ENCODE measurements at places on chromosomes 5 and 9.
A peak's percentile ranks its signal among the peaks of the same experiment; 100 is the strongest.

- no peak for DNase-seq
Measured at GRCh38 chr5:74111764-74112163, 485.8 kb downstream of the ARHGEF28 start.

DNA sequence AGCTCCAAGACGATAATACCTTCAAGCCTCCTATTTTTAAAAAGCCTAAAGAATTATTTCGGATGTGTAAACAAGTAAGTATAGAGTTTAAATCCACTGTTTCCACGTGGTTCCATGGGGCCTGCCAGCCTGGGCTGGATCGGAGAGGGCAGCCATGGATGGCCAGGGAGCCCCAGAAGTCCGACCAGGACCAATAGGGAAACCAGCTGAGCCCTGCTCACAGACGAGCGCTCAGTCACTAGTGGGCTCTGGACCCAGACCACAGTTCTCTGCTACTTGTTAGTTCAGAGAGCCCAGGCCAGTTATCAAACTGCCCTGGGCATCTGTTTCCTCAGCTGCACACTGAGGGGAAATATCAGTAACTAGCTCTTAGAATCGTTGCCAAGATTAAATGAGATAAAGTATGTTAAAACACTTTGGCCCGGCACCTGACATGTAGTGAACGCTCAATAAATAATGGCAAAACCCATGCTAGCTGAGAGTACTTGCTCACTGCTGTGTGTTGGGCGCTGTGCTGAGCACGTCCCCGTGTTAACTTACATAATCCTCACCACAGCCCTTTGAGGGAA, 124.8 kb downstream of the RGS3 start:
- DNase-seq = no peak

DNA sequence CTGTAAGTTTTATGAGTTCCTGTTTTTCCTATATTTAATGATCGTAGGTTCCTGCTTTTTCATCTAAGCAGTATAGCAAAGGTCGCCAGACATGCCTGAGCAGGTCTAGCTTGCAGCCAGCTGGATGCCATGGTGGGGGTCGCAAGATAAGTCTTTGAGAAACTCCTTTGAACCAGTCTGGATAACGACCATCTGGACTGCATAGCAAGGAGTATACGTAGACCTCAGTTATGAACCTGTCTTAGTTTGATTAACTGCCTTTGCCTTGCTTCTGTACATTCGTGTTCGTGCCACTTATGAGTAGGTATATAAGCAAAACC, 8.4 kb upstream of the SPATA31E1 start:
- no peak for DNase-seq

GRCh38 chr9:90095682-90096081, 490.9 kb downstream of the GADD45G start:
- DNase-seq = no peak

DNA sequence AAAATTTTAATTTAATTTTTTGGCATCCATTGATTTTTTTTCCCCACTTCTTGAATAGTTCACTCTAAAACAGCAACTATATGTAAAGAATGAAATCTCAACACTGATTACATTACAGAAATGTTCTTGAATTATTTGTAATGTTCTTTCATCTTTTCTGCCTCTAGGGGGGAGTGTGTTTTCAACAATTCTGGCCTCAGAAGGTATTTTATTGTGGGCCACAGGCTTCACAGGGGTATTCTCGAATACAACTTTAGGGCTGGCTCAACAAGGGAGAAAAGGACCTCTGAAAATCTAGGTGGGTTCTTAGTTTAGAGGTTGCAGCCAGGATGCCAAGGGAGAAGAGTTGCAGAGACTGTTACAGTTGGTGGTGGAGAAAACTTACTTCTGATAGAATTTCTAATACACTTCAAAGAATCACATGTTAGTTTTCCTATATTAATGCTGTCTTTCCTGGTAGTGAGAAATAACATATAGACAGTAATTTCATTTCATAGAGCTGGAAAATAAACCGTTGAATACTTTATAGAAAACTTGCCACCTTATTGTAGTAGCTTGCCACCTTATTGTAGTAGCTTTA, 3.6 kb upstream of the NPR3 start:
- DNase-seq = no peak

DNA sequence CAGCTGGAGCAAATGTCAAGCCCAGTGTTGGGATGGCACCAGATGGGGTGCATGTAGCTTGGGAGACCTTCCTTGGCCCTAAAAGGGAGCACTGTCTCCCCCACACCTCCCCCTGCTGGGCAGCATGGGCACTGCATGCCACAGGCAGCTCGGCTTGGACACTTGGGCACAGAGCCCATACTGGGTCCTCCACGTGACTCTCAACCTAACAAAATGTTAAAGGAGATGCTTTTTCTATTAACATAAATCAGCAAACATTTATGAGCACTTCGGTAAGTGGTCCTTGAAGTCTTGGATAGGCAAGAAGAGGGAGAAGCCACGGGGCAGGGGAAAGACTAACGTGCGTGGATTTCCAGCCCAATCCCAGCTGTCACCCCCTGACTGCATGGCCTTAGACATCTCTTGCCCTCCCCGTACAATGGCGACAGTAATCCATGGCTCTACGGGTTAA, 23.9 kb upstream of the MAPK9 start:
- peak; percentile 42 for DNase-seq

- DNase-seq = no peak
Measured at GRCh38 chr5:112084149-112084548, 327.2 kb upstream of the NREP start.

GRCh38 chr9:71793386-71794105, 25.2 kb upstream of the CEMIP2 start:
- no peak for DNase-seq
